ENCODE measurements at places on chromosomes 7 and 10.

- no peak for DNase-seq
Observed at GRCh38 chr10:69385454-69386350, 31.0 kb downstream of the TACR2 start.

- no peak for DNase-seq
Observed at GRCh38 chr10:52359441-52359840, 45.4 kb downstream of the DKK1 start.

- peak; percentile 29 for DNase-seq
Observed at GRCh38 chr10:125171402-125172306, 11.3 kb upstream of the CTBP2 start.

GRCh38 chr7:143914938-143915652 lies 13.1 kb upstream of the TCAF1 start:
- DNase-seq, result no peak

GRCh38 chr7:134968110-134968509 lies 18.2 kb upstream of the AGBL3 start:
- DNase-seq, result no peak

- DNase-seq, result no peak
Observed at GRCh38 chr10:107480781-107481180, 316.3 kb upstream of the SORCS1 start.

DNA sequence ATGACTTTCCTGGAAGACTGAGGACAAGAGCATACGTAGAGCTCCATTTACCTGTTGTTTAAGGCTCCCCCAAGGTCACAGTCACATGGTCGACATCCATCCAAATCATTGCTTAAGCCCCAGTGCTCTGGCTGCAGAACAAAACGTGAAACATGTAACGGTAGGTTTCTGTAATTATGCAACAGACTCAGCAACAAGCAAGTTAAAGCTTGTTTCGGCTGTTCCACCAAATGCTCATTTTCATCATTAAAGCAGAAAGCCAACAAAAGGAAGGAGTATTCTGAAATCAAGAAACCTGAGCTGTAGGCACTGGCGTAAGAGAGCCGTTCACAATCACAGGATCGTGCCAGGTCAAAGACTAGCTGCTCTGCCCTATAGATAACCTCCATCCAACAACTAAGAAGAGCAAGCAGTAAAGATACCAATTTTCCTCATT lies 30.0 kb downstream of the LAMB1 start:
- no peak for DNase-seq

- DNase-seq, result peak; percentile 48
Observed at GRCh38 chr10:91247360-91248111, 27.1 kb downstream of the PCGF5 start.

DNA sequence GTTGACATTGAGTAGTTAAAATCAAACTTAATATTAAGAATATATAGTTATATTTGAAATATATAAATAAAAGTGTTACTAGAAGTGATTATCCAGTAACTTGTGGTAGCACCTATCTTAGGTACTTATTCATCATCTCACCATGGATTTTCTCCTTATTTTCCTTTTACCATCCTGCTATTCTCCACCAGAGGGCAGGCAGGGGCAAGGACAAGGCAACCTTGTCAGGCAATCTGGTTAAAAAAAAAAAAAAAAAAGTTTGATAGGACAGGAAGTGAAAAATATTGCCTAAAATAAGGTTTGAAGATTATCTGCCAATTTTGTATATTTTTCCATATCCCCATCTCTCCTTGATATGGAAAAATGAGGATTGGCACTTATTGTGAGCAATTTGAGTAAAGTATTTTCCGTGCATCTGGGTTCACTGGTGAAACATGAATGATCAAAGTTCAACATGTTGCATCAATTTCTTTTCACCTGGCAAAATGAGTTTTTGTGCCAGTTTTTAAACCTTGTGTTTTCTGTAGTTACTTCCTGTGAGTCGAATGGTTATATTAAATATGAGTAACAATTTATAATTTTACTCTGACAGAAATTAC lies 256.7 kb downstream of the AGMO start:
- DNase-seq, result peak; percentile 77

- DNase-seq, result no peak
Observed at GRCh38 chr7:96322847-96323461, 1.1 kb upstream of the SLC25A13 start.

DNA sequence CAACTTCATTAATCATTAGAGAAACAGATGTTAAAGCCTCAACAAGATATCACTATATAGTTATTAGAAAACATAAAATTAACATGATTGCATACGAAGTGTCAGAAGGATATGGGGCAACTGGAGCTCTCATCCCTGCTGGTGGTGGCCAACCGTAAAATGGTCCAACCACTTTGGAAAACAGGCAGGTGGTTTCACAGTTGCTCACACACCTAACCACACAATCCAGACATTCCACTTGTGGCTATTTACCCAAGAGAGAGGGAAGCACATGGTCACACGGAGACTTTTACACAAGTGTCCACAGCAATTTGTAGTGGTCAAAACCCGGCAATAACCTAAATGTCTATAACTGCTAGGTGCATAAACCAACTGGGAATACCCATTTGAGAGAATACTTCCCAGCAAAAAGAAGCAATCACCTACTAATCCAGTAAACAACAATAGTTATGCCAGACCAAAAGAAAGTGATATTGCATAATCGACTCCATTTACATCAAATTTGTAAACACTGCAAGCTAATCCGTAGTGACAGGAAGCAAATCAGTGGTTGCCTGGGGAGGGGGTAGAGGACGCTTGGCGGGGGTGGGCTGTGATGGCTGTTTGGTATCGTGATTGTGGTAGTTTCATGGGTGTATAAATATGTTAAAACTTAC lies 91.8 kb downstream of the LARP4B start:
- DNase-seq, result no peak

DNA sequence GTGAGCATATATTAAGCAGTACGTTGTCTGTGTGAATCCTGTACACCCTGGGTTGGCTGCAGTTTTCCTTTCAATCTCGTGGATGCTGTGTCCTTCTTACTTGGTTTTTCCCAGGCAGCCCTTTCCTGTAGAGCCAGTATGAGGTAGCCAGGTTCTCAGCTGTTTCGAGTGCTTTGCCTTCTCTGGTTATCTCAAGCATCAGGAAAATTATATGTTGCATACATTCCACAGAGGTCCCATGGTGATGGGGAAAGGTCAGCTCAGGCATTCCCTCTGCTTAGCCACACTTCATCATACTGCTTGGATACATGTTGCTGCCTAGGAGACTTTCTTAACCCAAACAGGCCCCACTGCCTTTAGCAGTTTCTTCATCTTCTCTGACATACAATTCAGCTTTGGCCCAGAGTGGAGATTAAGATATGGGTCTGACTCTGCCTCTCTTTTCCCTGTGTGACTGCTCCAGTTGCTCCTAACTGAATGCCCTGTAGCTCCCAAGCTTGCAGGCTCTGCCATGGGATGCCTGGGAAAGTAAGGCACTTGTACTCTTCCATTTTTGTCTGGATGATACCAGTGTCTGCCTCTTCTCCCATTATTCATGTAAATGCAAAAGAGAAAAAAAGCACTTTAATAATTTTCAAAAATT lies 11.3 kb downstream of the GNAI1 start:
- no peak for DNase-seq

DNA sequence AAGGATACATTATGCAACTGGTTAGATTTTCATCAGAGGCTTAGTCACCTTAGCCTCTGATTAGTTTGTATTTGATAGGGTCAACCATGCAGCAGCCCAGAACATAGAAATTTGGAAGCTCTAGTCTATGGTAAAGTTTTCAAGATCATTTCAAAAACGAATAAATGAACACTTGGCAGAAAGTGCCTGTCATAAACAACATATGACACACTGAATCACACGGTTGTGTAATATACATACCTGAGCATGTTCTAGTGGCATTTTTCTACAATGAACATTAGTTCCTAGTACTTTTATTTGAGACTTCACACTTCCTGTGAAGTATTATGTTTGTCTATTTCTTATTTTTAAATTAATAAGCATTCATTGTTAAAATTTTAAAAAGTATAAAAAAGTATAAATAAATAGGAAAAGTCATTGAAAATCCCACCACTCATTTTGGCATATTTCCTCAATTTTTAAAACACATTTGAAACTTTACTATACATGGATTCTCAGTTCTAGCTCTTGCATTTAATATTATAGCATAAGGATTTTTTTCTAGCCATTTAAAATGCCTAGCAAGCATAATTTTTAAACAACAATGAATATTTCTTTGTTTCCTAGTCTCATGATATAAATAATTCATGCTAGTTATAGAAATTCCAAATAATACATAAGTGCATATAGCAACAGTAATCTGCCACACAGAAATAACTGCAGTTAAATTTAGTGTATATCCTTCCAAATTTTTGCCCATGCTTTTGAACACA lies 25.7 kb upstream of the PRPS1L1 start:
- no peak for DNase-seq

DNA sequence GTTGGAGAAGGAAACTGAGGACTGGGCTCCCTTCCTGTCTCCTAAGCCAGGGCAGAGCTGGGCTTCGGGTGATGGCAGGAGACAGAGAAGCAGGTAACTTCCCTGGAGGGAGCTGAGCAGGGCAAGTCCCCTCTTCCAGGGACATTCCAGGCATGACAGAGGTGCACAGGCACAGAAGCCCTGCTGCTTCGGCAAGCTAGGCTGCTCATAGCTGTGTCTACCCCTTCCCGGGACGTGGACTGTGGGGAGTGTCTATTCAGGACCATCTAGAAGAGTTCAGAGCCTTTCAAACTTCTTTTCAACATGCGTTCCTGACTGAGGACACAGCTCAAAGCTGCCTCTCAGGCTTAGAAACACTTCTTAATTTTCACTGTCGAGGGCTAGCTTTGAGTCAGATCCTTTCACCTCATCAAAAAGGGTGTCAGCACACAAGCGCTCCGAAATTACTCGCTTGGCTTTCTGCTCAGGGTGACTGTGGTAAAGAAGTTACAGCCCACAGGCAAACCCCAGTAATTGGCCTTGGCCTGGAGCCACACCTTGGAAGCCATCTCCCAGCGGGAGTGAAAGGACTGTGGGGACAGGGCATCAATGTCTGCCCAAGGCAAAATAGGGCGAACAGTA lies 63.7 kb upstream of the STEAP1B start:
- peak; percentile 79 for DNase-seq

DNA sequence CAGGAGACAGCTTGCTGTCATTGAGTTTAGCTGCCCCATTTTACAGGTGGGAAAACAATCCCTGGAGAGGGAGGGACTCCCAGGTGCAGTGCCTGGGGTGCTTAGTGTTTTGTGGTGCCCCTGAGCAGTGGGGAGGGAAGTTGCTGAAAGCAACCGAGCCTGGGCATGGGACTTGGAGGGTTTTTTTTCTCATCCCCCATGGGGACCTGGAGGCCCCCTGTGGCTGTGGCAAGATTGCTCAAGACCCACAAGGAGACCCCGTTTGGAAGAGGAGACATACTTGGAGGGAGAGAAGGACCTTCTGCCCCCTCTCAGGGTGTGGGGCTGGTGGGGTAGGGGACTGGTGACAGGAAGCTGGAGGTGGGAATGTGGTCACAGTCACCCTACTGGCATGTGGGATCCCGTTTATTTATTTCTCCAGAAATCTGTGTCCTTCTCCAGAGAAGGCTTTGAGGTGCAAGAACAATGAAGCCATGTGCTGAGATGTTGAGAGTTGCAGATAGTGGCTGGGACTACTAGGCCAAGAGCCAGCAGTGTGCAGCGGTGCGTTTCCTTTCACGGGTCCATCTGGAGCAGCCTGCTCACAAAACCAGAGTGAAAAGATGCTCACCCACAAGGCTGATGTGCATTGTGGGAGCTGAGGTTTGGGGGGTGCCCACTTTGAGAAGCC lies 21.5 kb downstream of the ZMIZ1 start:
- DNase-seq, result no peak

All from endodermal cell (in vitro differentiated cells).